ENCODE measurements at places on chromosomes 16 and 17.

- no peak for DNase-seq
Measured at GRCh38 chr16:4203748-4204147, 38.1 kb downstream of the SRL start.

DNA sequence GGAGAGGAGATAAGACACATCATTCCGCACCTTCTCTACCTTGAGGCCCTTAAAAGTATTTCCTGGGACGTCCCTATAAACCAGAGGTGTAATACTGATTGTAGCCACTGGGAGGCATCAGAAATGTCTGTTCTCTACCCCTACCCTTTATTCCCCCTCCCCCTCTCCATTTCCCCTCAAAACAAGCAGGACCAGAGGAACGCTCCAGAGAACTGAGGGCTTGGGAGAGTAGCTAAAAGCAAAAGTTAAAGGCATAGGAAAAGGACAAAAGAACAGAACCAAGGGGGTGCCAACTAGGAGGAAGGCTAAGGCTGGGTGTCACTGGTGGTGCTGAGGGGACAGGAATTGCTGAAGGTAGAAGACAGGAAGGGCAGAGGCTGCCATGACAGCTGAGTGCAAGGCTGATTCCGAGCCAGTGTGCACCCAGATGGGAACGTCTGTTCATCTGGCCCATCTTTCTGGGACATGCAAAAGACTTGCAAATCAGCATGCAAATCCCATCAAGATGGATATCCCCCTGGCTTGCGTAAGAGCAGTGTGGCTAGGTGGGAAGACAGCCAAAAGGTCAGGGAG lies 6.7 kb downstream of the CAMTA2 start:
- DNase-seq = peak; percentile 39

DNA sequence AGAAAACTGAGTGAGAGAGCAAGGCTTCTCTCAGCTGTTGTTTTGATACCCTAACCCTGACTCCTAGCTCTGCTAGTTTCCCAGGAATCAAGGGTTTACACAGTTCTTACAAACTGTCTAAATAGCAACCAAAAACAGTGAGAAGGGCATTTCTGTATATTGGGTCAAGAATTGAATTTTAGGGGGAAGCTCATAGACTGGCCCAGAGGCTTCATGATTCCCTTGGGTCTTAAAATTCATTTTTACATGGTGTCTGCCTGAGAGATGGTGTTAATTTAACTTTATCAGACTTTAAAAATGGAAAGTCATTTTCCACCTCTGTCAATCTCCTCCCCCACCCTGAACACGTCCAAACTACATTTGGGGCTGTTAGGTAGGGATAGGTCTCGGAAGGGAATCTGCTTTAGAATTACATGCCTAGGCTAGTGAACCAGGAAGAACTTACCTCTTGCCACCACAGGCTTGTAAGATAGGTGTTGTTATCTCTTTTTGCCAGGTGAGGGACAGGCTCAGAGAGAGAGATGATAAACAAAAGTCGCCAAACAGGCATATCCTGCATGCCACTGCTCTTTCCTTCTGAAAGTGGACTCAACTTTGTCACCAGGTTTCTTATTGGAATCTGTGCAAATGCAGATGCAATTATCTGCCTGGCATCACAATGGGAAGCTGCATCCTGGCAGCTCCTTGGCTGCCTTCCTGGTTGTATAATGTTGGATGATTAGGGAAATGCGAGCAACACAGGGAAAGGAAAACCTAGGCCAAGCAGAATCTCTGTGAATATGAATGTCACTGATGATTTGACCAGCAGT lies 3.1 kb downstream of the PHAF1 start:
- DNase-seq = no peak

- DNase-seq = no peak
Measured at GRCh38 chr16:19872179-19872863, 12.3 kb downstream of the GPRC5B start.

DNA sequence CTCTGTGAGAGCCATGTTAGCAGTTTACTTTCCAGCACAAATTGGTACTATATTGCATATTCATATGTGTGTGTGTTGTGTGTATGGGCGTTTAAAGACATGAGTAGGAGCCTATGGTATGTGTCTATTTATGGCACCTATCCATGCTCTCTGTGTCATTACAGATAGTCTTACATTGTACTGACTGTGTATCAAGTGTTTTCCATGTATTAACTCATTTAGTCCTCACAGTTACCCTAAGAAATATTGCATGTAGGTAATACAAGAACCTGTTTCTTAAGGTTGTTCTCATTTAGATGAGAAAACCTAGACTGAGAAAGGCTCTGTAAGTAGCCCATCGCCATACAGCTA lies 1.6 kb downstream of the ALG1 start:
- no peak for DNase-seq

GRCh38 chr17:38748149-38748891 lies at the start of gene PCGF2:
PCGF2 (minus strand) TSS chr17:38748336; CDS start chr17:38740402, 7,934 bp downstream.
- DNase-seq = no peak

- DNase-seq = no peak
Measured at GRCh38 chr17:12599186-12599920, 66.3 kb upstream of the MYOCD start.

DNA sequence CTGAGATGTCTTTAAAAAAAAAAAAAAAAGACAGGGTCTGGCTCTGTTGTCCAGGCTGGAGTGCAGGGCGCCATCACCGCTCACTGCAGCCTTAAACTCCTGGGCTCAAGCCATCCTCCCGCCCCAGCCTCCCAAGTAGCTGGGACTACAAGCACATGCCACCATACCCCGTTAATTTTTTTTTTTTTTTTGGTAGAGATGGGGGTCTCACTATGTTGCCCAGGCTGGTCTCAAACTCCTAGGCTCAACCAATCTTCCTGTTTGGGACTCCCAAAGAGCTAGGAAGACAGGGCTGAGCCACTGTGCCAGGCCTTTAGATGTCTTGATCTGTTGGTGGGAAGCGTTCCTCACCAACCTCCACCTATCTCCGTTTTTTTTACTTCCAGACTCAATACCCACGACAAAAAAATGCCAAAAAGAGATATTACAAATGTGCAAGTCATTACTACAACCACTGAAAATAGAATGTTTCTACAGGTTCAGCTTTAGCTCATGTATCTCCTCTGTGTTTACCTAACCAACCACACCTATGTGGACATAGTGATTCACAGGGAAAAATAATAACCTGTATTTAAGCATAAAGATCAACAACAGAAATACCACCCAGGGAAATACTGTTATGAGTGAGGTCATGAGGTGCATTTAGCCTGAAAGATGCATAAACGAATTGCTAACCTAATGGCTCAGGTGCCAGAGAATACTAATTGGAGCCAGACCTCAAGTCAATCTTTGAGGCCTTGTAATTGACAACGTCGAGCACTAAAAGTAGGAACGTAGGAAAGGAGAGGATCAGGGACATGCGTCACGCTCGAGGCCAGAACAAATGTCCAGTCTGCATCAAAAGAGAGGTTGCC lies 22.6 kb downstream of the NACA2 start:
- no peak for DNase-seq

GRCh38 chr17:61331886-61332285 lies 67.8 kb upstream of the TBX2 start:
- DNase-seq = no peak

GRCh38 chr17:76153202-76153601 lies 12.2 kb upstream of the FOXJ1 start:
- no peak for DNase-seq
